Stimulated activated CD4-positive, alpha-beta T cell treated with anti-CD3 and anti-CD28 coated beads, TNF-alpha, amount 100 ng/mL, for 48 hours (primary cell): ENCODE measurements at places on chromosomes 16 and 17.

- DNase-seq = no peak
These were observed 57.8 kb downstream of the LMF1 start for GRCh38 chr16:912684-913613.

DNA sequence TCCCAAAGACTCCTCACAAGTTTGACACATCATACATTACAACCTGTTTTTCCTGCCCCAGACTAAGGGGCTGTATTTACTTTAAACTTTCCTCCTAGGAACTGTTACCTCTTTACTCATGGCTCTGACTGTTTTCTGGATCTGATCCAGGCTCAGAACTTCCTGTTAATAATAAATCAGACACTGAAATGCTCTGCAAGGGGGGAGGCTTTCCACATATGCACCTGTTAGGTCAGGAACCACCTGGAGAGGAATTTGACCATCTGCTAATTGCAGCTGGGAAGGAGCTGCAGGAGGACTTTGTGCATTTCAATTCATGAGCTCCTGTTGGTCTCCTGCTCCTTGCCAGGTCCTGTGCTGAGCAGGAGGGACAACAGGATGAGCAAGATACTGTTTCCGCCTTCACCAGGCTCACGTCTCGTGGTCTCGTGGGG, 476.9 kb upstream of the CDH5 start:
- DNase-seq = no peak

DNA sequence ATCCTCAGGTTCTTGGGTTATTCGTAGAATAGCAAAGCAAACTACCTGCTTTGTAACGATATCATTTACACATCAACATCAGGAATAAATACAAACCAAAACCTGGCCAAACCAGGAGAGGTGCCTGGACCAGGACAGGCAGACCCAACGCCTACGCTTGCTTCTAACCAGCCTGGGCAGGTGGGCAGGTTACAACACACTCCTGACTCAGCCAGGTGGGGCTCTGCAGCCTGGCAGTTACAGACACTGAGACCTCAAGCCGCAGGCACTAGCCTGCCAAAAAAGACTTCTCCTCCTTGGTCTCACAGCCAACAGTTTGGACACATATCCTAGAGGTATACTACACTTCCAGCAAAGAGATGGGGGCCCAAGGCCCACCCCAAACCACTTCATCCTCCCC, 14.0 kb downstream of the ANKRD11 start:
- no peak for DNase-seq

DNA sequence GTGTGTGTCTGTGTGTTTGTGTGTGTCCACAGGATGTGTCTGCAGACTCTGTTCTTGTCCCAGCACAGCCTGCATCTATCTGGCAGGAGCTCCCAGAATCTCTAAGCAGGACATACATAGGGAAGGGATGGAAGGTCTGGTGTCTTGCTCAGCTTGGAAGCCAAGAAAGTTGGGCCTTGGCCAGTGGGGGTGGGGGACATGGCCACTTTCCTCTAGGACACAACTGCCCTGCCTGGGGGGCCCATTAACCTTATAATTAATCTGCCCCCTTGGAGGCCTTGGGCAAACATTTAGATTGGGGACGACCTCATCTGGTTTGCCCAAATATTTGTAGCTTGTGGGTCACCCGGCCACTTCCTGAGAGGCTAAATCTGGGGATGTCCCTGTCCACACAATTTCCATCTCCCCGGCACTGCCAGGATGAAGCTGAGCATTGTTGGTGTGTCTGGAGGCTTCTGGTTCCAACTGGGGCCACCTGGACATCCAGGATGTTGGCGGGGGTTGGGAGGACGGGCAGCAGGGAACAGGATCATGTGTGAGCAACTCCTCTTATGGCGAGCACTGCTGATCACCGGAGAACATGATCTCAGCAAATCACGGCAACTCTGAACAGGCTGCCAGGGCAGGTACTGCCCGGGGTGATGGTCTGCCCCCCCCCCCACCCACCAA, 17.2 kb upstream of the FOXF1 start:
- DNase-seq = no peak

GRCh38 chr17:75632863-75633485, at the start of gene SMIM5:
TSS of gene SMIM5 (plus strand) at chr17:75633434. CDS start at chr17:75640202, 6,768 bp downstream.
- DNase-seq = peak; percentile 65

- DNase-seq = no peak
These were observed 38.6 kb downstream of the AXIN2 start for GRCh38 chr17:65522751-65523404.

DNA sequence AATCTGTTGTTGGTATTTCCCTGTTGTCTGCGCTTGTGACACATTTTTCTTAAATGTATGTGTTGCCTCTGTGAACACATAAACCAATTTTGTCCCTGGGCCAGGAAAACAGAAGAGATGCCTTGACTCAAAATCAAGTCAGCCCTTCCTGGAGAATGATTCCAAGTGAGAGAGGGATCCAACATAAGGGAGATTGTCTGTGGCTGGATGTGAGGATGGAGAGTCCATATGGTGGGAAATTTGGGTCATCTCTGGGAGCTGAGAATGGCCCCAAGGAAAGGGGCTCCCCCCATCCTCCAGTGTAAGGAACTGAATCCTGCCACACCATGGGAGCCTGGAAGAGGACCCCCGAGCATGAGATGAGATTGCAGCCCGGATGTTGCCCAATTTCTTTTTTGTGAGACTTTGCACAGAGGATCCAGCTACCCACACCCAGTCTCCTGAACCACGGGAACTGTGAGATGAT, 13.5 kb downstream of the CRYM start:
- no peak for DNase-seq

- no peak for DNase-seq
These were observed 82.7 kb upstream of the CDYL2 start for GRCh38 chr16:80887062-80887461.

- DNase-seq = no peak
These were observed 63.5 kb downstream of the IL21R start for GRCh38 chr16:27465483-27465879.
